ENCODE measurements at places on chromosomes 3 and 15.

- no peak for DNase-seq
Observed at GRCh38 chr3:122091602-122092295, 36.6 kb downstream of the CD86 start.

GRCh38 chr3:197241173-197241572 is 57.2 kb downstream of the DLG1 start:
- DNase-seq, result no peak

DNA sequence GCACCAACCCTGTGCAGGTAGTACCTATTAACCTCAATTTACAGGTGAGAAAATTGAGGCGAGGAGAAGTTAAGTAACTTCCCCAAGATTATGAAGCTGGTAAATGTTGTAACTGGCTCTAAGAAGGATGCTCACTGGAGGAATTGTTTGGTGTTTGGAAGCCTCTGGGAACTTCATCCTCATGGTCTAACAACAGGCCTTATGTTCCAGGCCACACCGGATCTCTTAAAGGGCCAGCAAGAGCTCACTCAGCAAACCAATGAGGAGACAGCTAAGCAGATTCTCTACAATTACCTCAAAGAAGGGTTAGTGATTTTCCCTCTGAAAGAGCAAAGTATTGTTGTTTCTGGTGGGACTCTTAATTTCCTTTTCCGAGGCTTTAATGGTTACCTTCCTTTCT is 63.9 kb downstream of the CGNL1 start:
- DNase-seq, result no peak

DNA sequence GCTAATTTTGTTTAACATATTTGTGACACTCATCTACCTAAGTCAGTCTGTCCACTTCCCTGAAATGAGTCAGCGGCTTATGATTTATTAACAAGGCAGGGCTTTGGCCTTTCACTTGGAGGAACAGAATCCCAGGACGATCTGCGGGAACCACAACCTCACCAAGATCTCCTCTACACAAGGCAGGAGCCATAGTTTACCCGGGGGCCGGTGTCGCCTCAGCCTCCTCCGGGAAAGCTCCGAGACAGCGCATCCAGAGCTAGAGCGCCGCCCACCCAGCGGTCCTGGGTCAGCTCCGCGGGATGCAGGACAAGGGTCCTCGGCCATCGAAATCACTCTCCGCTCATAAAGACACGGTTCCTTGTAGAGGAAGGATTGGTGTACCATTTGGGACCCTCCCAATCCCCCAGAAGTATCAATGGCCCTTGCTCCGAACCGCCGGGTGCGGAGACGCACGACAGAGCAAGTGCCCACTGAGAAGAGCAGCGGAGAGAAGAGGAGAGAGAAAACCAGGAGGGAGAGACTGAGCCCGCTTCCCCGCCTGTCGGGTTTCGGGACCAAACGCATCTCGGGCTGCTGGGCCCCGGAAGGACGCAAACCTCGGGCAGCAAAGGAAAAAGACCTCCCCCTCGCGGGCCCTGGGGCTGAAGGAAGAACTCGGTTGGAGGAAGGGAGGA is 13.1 kb upstream of the ALCAM start:
- DNase-seq, result no peak

- no peak for DNase-seq
Observed at GRCh38 chr15:23436421-23436820, 10.6 kb downstream of the GOLGA6L2 start.

- no peak for DNase-seq
Observed at GRCh38 chr3:133237380-133237779, 162.5 kb upstream of the BFSP2 start.

DNA sequence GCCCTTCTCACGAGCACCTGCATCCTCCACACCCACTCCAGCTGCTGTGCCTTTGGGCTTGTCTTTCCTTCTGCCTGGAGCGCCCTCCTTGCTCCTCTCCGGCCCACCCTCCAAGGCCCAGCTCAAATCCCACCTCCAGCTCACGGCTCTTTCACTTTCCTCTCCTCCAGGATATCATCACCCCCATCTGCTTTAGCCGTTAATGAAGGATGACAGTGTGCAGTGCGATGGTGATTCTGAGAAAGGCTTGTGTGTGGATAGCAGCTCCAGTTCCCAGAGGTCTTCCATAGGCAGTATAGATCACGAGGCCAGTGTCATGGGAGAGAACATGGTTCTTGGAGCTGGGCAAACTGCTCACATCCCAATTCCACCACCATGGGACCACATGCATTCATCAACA is 237.4 kb downstream of the TLE3 start:
- no peak for DNase-seq

GRCh38 chr3:35597490-35597889 is 41.8 kb upstream of the ARPP21 start:
- DNase-seq, result no peak

- DNase-seq, result no peak
Observed at GRCh38 chr3:98630416-98630815, 37.0 kb upstream of the CPOX start.

DNA sequence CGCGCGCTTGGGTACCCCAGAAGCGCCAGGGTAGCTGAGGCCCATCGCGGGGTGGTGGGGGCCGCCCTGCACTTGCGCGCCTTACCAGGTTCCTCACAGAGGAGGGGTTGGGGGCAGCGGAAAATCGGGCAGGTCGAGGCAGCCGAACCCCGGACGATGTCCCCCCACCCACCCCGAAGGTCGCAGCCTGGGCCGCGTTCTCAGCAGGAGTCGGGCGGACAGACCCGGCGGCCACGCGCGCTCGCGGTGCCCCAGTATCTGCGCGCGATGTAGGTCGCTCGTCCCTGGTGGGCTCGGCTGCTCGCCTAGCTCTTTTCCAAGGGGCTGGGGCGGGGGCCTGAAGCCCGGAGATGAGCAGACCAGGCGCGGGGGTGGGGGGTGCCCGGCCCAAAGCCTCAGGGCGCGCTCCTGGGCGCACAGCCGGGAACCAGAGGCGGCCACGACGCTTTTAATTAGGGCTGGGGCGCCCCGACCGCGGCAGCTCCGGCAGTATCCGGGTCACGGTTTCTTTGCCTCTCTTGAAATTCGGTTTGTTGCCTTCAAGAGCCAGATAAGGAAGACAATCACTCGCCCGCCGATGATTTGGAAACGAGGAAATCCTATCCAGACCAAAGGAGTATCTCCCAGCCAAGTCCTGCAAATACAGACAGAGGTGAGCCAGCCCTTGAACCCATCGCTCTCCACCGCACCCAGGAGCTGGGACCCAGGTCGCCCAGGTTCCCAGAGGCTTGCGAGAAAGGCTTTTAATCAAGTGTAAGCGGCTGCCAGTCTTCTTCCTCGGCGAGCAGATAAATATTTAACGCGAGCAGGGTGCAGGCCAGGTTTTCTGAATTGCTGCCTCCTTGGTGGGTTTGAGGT is 4.6 kb downstream of the SKOR1 start:
- no peak for DNase-seq

- DNase-seq, result no peak
Observed at GRCh38 chr15:70826634-70827033, 27.3 kb downstream of the LARP6 start.

GRCh38 chr15:52340093-52340492 is 44.5 kb upstream of the MYO5C start:
- no peak for DNase-seq

- no peak for DNase-seq
Observed at GRCh38 chr3:135454890-135455289, 510.6 kb upstream of the PPP2R3A start.

GRCh38 chr15:70578196-70578595 is 185.2 kb downstream of the UACA start:
- DNase-seq, result no peak

DNA sequence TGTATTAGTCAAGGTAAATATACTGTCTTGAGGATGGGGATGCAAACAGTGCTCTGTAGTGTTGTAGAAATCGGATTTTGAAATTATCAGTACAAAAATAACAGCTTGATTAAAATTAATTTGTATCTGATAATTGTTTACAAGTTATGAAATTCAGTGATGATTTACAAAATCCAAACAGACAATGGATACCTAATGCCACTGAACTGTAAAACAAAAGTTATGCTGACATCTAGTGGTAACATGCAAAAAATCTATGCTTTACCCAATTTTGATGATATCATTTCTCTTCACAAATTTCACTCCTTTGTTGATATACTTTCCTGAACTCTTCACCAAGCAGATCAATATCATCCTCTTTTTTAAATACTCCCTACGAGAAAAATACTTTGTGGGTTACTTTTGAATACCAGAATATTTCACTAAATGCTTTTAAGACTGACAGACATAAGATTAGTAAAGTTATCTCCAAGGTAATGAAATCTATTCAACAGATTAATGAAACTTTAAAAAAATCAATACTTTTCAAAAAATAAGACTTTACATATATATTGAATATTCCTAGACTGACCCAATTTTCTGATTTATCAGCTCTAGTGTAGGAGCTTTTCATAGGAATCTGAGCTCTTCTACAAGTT is 36.0 kb downstream of the MNS1 start:
- DNase-seq, result no peak

DNA sequence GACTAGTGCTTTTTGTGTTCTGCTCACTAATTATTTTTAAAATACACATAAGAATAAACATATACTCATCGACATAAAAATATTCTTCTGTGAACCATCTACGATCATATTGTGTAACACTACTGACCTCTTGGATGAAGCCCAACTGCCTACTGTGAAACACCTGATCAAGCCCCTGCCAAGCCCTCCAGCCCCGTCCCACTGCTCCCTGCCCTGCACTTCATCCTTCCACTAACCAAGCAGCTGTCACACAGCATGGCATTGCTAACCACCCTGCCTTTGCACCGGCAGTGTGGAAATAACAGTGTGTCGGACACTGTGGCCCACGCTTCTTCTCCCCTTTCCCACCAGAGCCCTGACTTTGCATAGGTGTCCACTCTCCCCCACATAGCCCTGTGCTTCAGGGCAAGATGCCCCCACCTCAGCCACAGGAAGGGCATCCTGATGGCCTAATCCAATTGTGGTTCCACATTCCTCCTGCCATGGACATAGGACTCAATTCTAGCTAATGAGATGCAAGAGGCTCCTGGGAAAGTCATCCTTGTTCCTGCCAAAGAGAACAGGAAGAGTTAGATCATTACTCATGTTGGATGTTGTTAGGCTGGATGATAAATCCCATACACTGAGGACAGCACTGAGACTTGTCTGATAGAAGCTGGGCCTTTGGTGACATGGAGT is 35.0 kb upstream of the ARID3B start:
- no peak for DNase-seq

DNA sequence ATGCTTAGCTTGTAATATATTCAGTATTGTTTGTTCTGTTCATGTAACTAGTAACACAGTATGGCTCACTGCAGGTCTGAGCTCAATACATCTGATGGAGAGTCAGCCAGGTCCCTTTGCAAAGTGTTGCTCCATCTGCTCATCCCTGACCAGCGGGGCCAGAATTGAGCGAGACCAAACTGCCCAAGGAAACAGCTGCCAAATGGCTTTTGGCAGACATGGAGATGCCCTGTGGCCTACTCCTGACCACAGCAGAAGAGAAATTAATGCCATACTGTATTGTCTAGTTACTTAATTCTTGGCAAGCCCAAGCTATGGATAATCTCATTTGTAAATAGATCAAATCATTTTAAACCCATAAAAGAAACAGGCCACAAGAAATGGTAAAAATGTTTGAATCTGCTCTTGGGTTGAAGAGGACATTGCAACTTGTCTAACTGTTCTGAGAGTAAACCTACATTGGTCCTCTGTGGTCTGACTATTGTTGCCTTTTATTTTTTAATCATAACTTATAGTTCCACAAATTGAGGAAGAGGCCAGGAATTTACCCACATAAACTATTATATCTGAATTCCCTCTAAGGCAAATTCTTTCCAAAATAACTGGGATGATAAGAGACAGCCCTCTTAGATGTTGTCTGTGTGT is 209.5 kb downstream of the EBLN2 start:
- DNase-seq, result no peak

GRCh38 chr15:85408270-85408746 is 27.9 kb downstream of the AKAP13 start:
- no peak for DNase-seq

- no peak for DNase-seq
Observed at GRCh38 chr3:56667973-56668579, 15.0 kb downstream of the TASOR start.

DNA sequence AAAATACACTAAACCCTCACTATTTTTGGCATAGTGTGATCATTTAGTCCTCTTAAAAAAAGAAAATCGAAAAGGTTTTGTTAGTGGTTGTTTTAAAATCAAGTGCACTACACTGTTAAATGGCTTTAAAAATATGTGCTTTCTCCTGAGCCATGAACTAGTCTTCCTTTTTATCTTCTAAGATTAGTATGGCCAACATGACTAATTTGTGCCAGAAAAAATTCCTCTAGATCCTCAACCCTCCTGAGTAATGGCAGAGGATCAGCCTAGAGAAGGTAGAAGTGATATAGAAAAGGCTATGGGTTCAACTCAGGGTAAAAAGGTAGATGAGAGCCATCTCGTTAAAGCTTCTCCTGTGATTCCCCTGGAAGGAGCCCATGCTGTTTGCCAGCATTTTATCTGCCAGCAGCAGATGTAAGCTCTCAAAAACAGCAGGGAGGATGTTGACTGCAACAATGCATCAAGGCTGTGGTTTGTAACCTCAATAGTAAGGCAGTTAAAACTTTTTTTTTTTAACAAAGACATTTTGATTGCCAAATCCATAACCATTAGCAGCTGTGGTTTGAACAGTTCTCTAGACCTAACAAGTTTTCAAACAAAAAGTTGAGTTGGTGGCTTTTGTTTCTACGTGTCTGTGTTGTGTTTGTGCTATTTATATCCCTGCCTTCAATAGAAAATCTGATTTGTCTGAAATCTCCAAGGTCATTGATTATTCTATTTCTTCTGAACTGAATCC is 30.2 kb upstream of the ZNF609 start:
- no peak for DNase-seq

DNA sequence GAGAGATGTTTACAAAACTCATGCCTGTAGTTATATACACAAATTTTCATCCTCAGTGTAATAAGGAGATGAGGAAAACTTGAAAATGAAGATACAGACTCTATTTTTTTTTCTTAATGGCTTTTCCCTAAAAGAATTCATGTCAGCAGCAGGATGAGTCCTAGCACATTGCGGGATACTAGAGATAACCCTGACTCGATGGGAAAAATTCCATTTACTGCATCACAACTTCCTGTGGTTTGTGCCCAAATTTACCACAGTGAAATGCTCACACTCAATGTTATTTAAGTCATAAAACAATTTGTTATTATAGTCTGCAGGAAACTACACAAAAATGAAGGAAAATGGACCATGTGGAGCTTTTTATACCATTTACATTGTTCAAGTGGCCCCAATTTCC is 581.9 kb upstream of the ZNF717 start:
- DNase-seq, result no peak

- DNase-seq, result no peak
Observed at GRCh38 chr15:38721568-38721945, 156.9 kb upstream of the RASGRP1 start.

- DNase-seq, result no peak
Observed at GRCh38 chr3:128521715-128522114, 28.7 kb upstream of the GATA2 start.

DNA sequence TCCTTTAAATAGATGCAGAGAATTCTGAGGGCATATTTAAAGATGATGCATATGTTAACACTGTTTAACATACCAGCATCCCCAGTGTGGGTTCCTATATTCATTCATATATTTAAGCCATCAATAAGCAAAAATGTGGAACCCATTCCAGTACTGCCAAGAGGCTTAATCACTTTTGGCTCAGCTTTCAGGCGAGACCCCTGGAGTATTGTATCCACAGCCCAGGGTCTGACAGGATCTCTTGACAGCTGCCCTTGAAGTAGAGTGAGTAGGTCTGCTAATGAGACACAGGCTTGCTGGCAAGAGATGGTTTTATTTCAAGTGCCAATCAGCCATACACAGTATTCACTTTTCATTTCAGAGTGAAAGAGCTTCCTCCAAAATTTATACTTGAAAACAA is 367.3 kb downstream of the OCA2 start:
- no peak for DNase-seq
